ENCODE measurements at places on chromosomes 2 and 18.

- DNase-seq, result no peak
Observed at GRCh38 chr2:148814860-148815419, 60.1 kb upstream of the KIF5C start.

DNA sequence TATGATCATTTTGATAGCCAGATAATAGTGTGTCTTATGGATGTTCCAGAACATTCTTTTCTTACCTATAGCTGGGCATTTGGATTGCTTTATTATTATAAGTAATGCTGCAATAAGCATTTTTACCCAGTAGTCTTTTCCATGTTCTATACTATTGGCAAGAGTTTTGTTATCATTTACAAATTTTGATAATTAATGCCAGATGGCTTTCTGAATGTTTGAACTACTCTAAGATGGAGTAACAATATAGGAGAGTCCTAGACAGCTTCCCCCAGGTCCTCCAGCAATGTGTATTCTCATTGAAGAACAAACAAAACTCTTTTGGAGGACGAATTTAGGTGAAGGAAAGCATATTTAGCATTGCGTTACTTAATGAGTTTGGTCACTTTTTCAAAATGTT is 73.0 kb downstream of the INPP4A start:
- DNase-seq, result no peak

- DNase-seq, result no peak
Observed at GRCh38 chr2:163312713-163313112, 423.1 kb downstream of the FIGN start.

- no peak for DNase-seq
Observed at GRCh38 chr18:62327977-62328376, 2.9 kb downstream of the TNFRSF11A start.

GRCh38 chr2:236919209-236919608 is 166.5 kb upstream of the COPS8 start:
- DNase-seq, result no peak

- DNase-seq, result no peak
Observed at GRCh38 chr2:64678771-64679590, 25.3 kb upstream of the SERTAD2 start.

DNA sequence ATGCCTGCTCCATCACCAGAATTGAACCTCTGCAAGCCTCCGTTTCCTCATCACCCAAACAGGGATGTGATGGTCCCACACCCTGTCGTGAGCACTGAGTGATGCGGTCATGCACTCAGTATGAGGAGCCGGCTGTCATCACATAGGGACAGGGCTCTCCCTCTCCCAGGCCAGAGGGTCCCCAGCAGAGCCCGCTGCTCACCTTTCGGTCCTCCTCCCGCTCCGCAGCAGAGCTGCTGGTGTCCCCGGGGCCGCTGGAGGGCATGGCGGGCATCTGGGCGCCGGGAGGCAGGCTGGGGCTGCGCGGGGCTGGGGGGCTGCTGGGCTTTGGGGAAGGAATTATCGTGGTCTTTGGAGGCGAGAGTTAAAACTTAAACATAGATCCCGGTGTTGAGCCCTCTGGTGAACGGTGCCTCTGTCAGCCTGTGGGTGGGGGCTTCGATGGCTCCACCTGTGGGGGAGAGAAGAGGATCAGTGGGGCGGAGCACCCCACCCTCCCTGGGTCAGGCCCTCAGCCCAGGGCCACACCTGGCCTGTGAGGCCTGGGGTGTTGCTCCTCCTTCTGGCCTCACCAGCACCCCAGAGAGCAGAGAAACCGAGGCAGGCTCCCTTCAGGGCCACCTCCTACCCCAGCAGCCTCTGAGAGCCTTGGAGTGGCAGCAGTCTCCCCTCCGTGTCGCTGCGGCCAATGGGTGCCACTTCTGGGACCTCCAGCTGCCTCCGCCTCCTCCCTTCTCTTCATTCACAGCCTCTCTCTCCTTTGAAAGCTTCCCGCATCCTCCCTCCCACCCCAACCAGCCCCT is 27.8 kb downstream of the DNMT3A start:
- no peak for DNase-seq

GRCh38 chr2:190103144-190103543 is 40.6 kb upstream of the MSTN start:
- DNase-seq, result no peak

GRCh38 chr2:212672186-212672585 is 133.6 kb upstream of the ERBB4 start:
- DNase-seq, result no peak

GRCh38 chr2:980176-980575 is 29.5 kb downstream of the SNTG2 start:
- no peak for DNase-seq

DNA sequence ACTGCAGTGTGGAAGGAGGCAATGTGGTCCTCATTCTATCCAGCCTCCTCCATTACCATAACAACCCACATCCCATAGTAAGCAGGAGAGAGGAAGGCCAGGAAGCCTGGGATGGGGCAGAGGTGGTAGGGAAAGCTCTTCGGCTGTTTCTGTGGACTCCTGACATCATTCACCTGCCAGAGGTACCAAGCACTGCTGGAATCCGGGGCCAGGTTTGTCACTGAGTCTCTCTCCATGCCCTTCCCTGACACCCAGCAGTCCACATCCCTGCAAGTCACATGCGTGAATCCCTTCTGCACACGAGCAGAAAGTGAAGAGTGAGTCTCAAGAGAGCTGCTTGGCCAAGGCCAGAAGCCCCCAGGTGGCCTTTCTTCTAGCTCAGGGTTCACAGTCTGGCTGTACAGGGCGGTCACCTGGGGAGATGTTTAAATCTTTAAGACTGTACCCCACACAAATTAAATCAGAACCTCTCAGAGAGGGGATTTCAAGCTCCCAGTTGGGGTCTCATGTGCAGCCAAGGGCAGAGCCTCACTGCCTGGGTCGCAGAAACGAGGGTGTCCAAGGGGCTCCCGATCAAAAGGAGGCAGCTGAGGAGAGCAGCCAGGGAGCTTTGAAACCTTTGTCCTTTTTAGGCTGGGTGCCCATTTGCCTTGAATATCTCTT is 94.2 kb downstream of the ARMC9 start:
- no peak for DNase-seq

- no peak for DNase-seq
Observed at GRCh38 chr2:191660575-191660974, 17.4 kb upstream of the NABP1 start.

DNA sequence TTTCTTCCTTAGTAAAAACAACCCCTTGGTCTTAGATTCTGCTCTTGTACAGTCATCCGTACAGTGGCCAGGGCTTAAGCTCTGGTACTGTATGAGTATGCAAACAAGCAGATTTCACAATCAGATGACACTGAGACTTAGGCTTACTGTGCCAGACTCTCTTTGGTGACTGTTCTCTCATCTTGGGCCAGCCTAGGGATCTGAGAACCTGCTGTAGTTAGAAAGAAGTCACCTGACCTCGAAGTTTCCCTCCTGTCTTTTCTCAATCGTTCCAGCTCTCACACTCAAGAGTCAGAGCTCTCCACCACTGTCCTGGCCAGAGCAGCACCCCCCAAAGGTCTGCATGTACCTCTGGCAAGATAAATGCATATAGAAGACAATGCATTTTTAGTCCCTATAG is 63.2 kb downstream of the ZEB2 start:
- no peak for DNase-seq

GRCh38 chr18:8045884-8046281 is 478.8 kb downstream of the PTPRM start:
- DNase-seq, result no peak

DNA sequence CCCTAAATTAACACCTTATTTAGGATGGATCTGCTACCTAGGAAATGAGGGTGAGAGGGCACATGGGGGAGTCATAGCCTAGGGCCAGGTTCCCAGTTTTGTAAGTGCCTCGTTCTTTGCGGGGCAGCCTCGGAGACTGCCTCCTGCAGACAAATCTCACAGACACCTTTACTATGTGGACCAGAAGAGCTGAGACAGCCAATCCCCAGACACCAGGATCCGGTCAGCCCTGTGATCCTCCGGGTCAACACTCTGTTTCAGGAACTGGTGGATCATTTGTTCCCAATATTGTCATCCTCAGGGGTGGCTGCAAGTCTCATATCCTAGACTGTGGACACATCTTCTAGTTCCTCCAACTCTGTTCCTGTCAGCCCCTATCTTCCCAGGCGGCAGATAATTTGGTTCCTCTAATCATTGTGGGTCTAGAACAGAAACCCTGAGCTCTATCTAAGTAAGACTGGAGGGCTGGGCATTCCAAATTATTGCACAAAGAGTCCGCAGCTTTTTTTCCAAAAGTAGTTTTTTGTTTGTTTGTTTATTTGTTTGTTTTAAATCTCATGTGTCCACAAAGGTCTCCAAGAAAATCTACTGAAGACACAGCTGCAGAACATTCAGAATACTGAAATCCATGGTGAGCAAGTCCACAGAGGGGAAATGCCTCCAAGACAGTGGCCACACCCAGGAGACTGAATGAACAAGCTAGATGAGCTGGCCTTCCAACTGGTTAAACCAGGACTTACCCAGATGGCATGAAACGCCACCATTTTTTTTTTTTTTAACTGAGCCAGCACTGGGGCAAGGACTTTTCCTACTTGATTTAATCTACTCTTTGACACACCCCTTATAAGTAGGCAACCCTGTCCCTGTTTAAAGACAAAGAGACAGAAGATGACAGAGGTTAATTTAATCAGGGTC is 6.2 kb upstream of the GDF7 start:
- DNase-seq, result no peak

DNA sequence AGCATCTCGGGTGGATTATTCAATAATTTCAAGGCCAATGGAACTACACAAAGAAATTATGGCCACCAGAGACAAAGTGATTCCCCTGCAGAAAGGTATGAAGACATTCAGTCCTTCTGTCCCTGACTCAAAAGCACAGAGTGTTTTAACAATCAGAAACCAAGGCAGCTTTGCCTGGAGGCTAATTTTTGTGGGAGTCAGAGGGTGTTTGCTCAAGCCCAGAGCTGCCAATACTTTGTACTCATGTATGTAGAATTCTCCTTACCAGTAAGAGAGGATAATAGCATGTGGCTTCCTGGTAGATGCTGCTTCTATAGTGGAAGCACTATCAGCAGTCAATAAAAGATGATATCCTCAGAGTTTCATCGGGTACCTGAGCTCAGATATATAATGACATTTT is 178.4 kb downstream of the KCNE4 start:
- no peak for DNase-seq

DNA sequence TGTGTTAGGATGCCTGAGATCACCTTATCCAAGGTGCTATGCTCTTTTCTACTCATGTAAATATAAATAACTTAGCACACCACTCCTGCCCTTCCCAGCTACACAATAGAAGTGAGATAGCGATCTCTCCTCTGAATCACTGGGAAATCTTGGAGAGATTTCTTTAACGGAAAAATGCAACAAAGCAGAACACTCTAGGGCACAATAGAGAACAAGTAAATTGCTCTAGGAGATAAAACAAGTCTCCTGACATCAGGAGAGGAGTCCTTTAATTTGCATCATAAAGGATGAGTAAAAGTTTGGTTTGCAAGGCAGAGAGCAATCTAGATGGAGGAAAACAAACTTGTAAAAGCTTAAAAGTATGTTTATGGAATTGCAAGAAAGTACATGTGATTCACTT is 224.1 kb downstream of the PAX3 start:
- DNase-seq, result no peak

DNA sequence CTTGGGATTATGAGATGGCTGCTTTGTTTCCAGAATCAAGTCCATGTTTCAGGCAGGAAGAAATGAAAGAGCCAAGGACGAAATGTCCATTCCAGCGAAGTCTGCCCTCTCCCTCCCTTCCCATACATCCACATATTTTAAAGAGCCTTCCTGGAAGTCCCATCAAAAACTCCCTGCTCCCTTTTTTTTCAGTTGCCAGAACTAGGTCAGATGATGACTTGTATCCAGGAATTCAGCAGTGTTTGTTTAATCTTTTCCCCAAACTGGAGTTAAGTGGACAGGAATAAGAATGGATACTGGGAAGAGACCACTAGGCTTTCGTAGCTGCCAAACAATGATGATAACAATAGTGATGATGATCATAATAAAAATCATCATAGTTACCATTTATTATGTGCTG is 198.7 kb downstream of the MEIS1 start:
- no peak for DNase-seq

DNA sequence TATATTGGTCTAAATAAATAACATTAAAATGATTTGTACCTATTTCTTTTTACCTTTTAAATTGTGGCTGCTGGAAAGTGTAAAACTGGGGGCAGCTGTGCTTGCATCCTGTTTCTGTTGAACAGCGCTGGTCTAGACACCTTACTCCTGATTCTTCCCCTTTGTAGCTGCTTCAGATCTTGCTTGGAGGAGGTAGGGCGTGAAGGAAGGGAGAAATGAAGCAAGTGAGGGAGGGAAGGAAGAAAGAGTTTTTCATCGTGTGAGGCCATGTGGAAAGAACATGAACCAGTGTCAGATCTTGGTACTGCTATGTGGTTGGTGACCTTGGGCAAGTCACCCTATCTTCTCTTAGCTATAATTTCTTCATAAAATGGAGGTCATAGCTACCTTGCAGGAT is 89.0 kb upstream of the SEC11C start:
- no peak for DNase-seq

GRCh38 chr2:22944143-22944542 is 440.8 kb upstream of the KLHL29 start:
- DNase-seq, result no peak

DNA sequence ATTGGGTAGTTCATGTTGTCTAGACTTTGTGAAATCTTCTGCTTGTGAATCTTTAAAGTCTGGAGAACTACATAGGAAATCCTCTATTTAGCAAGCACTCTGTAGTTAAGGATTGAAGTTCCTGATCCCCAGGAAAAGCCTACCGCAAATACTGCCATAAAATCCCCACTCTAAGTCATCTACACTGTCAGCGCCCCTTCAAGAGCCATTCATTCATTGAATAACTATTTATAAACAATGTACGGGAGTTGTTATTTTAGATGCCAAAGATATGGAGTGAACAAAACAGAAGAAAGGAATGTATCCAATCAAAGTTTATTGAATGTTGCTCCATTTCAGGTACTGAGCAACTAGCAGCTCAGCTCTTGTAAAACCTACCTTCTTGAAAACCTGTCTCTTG is 36.5 kb upstream of the SLC39A10 start:
- no peak for DNase-seq

DNA sequence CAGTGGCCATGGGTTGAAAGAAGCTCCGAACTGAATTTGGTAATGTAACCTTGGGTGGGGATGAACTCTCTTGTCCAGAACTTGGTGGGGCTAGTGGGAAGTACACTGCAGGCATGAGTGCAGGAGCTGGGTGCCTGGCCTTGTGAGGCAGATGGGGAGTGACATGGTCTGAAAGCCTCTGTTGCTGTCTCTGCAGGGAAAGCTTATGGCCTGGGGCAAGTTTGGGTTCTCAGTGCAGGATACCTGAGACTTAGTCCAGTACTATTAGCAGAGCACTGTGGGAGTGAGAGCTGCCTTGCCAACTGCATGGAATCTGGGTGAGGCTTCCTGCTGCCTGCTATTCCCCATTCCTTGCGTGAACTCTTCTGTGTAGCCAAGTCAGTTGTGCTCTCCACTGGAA is 1620.9 kb upstream of the NXPH2 start:
- DNase-seq, result no peak

- no peak for DNase-seq
Observed at GRCh38 chr2:60811491-60812375, 55.7 kb downstream of the PAPOLG start.

DNA sequence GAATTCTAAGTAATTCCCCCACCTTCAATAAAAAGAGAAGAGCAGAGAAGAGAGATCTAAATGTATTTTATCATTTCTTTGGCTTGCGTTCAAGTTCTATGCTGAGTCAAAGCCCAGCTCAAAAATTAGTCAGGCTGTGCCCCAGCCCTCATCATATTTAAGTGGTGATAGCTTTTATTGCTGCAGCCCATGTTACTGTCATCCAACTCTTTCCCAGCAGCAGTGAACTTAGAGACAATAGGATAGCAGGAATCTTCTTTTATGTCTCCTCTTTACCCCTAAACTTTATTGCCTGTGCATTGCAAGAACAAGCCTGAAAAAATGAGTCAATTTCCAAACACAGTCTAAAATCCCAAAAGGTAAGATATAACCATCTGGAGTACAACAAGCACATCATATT is 1599.3 kb upstream of the PIK3C3 start:
- no peak for DNase-seq

All from stimulated activated CD4-positive, alpha-beta T cell treated with anti-CD3 and anti-CD28 coated beads, Interleukin-1b, Interleukin-23, amount 100 ng/mL, for 1 hour (primary cell).